ENCODE measurements at places on chromosomes 4 and X. TPM values are rescaled to one million over a fixed set of nuclear protein-coding genes. Genes with fewer than 3 reads are reported as not detected.

The F11 gene
- not detected for total RNA-seq

The RGN gene
- 2.6 TPM for total RNA-seq

The PNCK gene
- 0.48 TPM for total RNA-seq

The PABPC1L2A gene
- not detected for total RNA-seq

The TET2 gene
- 37.3 TPM for total RNA-seq

DNA sequence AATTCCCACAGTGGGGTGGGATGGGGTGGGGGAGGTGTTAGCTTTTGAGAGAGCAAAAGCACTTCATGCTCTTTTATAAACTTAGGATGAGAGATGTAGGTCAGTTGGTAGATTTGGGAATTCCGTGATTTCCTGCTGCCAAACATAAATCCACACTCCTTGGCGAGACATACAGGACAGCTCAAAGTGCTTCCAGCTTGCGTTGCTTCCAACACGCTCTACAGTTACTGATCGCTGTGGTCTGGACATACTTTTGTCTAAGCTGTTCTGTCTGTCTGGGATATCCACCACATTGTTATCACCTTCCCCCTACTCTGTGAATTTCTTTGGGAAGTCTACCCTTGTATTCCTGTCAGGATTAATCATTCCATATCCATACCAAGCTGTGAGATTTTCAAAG lies 117.5 kb downstream of the RAPGEF2 start:
- no peak for DNase-seq
- no peaks in the 10 kb centered on the region for H3K27me3 ChIP-seq
- H3K4me3 ChIP-seq, result no peak overlapping the region
- no peaks in the 10 kb centered on the region for H3K36me3 ChIP-seq

- H3K27ac ChIP-seq, result no peak overlapping the region
- peak overlapping the region; percentile 20 for H3K4me3 ChIP-seq
- H3K36me3 ChIP-seq, result no peaks in the 10 kb centered on the region
Measured at GRCh38 chr4:76579596-76580375, 144.8 kb downstream of the SHROOM3 start.

DNA sequence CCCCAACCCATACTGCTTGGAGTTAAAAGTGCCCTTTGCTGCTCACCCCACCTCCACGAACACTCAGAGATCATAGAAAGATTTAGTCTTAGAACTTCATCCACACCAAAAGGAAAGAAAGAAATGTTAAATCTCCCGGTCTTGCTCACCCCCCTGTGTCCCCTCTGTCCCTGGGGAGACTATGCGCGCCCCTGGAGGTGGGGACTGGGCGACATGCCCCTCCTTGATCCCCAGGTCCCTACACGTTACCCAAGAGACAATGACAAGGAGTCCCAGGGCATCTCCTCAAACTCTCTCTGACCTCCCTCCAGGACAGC lies 620 bp downstream of the ITM2A start:
- no peaks in the 10 kb centered on the region for H3K36me3 ChIP-seq
- no peaks in the 10 kb centered on the region for H3K4me1 ChIP-seq
- H3K27me3 ChIP-seq, result peaks cover 21% of the 10 kb centered on the region
- H3K27ac ChIP-seq, result peak overlapping the region; percentile 87
- H3K4me3 ChIP-seq, result peak overlapping the region; percentile 58
- no peak for DNase-seq

- H3K4me1 ChIP-seq, result no peaks in the 10 kb centered on the region
- H3K27ac ChIP-seq, result no peak overlapping the region
- H3K27me3 ChIP-seq, result peaks cover 8% of the 10 kb centered on the region
- H3K36me3 ChIP-seq, result no peaks in the 10 kb centered on the region
Measured at GRCh38 chr4:6071191-6071958, 53.1 kb upstream of the C4orf50 start.

DNA sequence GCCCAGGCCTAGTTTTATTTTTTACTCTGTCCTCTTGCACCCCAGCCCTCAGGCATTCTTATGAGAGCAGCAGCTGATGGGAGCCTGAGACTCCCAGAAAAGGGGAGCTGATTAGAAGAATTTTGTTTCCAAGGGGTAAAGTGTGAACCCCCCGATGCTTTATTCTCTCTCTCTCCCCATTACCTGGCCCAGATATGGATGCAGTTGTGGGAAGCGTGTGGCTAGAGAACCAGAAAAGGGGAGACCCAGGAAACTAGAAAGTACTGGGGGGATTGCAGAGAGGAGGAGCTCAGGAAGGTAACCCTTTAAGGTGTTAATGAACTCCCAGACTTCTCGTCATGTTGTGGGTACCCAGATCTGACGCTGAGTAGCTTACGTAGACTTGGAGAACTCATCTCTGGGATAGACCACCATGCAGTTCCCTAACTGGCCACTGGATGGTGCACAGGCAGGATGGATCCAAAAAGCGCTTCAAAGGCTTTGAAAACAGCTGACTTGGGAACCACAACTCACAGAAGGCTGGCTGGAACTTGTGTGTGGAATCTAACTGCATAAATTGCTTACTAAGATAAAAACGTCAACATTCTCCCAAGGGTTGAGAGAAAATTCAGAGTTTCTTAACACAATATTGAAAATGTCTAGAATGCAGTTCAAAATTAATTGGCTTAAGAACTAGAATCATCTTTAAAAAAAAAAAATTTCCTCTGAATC lies 64.7 kb downstream of the TBC1D14 start:
- no peak overlapping the region for H3K4me3 ChIP-seq
- no peaks in the 10 kb centered on the region for H3K36me3 ChIP-seq
- H3K27me3 ChIP-seq, result no peaks in the 10 kb centered on the region
- peak; percentile 82 for DNase-seq
- no peaks in the 10 kb centered on the region for H3K4me1 ChIP-seq

DNA sequence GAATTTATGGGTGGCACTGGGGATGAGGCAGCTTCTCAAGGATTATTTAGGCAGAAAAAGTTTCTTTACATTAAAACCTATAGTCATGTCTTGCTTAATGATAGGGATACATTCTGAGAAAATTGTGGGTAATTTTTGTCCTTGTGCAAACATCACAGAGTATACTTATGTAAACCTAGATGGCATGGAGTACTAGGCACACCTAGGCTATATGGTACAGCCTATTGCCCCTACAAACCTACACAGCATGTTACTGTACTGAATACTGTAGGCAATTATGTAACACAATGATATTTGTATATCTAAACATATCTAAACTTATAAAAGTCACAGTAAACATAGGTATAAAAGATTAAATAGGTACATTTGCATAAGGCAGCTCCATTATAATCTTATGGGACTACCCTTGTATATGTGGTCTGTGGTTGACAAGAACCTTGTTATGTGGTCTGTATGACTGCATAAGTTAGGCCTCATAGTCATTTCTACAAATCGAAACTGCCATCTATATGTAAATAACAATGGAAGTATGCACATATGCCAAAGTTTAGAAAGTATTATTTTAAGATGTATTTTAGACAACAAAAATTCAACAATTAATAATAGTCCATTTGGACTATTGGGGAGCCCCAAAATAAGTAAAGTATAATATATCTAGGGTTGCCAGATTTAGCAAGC lies 87.3 kb downstream of the CFAP299 start:
- no peak for DNase-seq
- no peaks in the 10 kb centered on the region for H3K4me1 ChIP-seq
- H3K27me3 ChIP-seq, result no peaks in the 10 kb centered on the region
- no peaks in the 10 kb centered on the region for H3K36me3 ChIP-seq
- H3K27ac ChIP-seq, result no peak overlapping the region

DNA sequence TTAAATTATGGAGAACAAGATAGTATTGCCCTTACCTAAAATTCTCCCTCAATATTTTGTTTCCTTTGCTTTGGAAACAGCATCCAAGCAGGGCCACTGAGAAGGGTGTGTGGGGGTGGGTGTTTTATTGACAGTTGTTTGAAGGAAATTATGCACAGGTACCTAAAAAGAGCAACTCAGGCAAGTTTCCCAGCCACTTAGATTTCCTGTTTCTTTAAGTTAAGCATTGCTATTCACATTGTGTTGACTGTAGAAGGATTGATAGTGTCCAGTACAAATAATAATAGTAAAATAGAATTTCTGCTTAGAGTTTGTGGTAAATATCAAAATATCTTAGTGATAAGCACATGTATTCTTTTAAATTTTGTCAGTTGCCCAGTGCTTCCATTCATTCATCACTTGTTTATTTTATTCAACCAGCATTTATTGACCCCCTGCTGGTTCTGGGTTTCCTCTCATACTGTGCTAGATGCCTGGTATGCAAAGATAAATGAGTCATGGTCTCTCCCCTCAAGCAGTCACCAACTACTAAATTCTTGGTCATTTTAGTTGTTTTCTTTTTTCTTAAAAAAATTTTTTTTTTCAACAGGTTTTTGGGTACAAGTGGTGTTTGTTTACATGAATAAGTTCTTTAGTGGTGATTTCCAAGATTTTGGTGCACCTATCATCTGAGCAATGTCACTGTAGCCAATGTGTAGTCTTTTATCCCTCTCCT lies 50.0 kb downstream of the GALNT7 start:
- DNase-seq, result no peak
- no peak overlapping the region for H3K27ac ChIP-seq
- no peak overlapping the region for H3K4me3 ChIP-seq
- no peaks in the 10 kb centered on the region for H3K27me3 ChIP-seq

- no peaks in the 10 kb centered on the region for H3K4me1 ChIP-seq
- H3K27me3 ChIP-seq, result no peaks in the 10 kb centered on the region
- H3K27ac ChIP-seq, result no peak overlapping the region
- DNase-seq, result no peak
- no peak overlapping the region for H3K4me3 ChIP-seq
Measured at GRCh38 chr4:153341575-153342090, 2.9 kb upstream of the MND1 start.

DNA sequence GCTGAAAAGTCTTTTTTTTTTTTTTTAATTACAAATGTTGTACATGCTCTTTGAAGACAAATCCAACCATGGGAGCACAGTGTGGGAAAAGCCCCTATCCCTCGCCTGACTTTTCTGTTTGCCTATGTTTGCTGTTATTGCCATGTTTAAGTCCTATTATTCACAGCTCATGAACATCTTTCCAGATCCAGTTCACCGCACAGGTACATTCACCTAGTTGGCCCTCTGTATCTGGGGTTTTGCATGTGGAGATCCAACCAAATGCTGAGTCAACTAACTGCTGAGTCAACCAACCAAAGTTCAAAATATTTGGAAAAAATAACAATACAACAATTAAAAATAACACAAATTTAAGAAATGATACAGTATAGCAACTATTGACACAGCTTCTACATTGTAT lies 100.1 kb upstream of the CLNK start:
- H3K27ac ChIP-seq, result no peak overlapping the region
- no peaks in the 10 kb centered on the region for H3K27me3 ChIP-seq
- no peaks in the 10 kb centered on the region for H3K4me1 ChIP-seq
- DNase-seq, result no peak
- H3K36me3 ChIP-seq, result no peaks in the 10 kb centered on the region

DNA sequence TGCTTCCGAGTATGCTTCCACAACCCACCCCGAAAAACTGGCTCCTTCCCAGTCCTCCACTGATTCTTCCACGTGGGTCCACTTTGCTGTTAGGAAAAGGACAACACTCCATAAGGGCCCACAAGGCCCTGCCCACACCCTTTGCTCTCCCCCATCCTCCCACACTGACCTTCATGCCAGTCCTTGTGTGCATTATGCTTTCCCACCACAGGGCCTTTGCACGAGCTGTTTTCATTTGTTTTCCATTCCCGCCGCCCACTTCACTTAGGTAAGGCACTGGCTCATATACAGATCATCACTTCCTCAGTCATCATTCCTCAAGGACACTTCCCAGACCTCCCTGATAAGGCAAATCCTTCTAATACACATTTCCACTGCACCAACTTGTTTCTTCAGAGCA lies 16.8 kb upstream of the SEL1L3 start:
- no peak overlapping the region for H3K27ac ChIP-seq
- DNase-seq, result no peak
- no peak overlapping the region for H3K4me3 ChIP-seq
- H3K36me3 ChIP-seq, result no peaks in the 10 kb centered on the region

DNA sequence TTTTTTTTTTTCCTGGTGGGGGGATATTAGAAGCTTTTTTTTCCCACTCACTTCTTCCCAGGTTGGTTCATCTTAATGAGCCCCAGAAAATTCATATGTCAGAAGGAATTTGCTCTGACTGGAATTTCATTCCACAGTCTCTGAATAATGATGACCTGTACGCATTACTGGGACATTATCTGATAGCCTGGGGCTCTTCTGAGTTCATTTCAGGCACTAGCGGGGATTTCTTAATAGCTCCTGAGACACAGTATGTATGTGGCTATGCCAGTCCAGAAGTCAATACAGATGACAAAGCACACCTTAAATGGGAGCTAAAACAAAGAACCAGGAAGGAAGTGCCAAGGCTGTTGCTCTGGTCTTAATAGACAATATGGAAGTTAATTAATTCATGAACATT lies 295.2 kb upstream of the IGFBP7 start:
- H3K27ac ChIP-seq, result no peak overlapping the region
- no peaks in the 10 kb centered on the region for H3K36me3 ChIP-seq
- H3K4me3 ChIP-seq, result no peak overlapping the region

GRCh38 chr4:149980121-149980682 lies 98.0 kb upstream of the DCLK2 start:
- H3K4me1 ChIP-seq, result no peaks in the 10 kb centered on the region
- no peak overlapping the region for H3K4me3 ChIP-seq
- no peak overlapping the region for H3K27ac ChIP-seq
- no peak for DNase-seq
- H3K27me3 ChIP-seq, result no peaks in the 10 kb centered on the region

- H3K4me1 ChIP-seq, result no peaks in the 10 kb centered on the region
- H3K4me3 ChIP-seq, result no peak overlapping the region
- no peak overlapping the region for H3K27ac ChIP-seq
- H3K27me3 ChIP-seq, result peaks cover 31% of the 10 kb centered on the region
- H3K36me3 ChIP-seq, result no peaks in the 10 kb centered on the region
Measured at GRCh38 chrX:47817421-47817820, 19.3 kb upstream of the ZNF81 start.

- H3K27me3 ChIP-seq, result peaks cover 11% of the 10 kb centered on the region
- H3K36me3 ChIP-seq, result no peaks in the 10 kb centered on the region
- H3K27ac ChIP-seq, result peak overlapping the region; percentile 88
- no peaks in the 10 kb centered on the region for H3K4me1 ChIP-seq
- peak; percentile 50 for DNase-seq
Measured at GRCh38 chrX:84188320-84188834, 378 bp upstream of the RPS6KA6 start.

DNA sequence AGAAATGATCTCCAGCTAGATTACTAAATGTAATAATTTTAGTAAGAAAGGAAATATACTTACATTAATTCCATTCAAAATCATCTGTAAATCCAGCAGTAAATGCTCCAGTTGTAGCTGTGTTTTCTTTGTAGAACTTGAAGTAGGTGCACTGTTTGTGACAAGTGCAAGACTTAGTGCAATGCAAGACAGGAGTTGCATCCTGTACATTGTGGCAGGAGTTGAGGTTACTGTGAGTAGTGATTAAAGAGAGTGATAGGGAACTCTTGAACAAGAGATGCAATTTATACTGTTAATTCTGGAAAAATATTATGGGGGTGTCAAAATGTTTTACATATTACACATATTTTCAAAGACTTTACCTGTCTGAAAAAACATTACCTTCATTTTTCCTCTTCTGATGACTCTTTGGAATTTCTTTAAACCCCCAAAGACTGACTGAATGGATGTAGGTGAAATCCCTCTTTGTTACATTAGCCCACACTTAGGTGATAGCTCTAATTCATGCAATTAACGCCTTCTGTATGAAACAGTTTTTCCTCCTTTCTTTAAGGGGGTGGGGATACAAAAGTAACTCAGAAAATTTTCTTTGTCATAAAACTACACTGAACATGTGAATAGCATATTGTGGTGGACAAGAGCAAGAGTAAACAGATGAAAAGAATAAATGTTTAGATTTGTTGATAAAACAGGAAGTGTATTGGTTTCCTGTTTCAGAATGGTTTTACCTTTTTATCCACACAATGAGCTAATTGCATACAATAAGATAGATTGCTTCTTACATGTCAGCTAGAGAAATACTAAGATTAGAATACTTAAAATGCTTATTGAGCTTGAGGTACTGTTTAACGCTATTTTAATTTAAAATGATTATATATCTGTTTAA lies at the start of gene IL2:
Gene IL2, minus strand, starts transcription at position 495 of the 886 bp plus-strand sequence. Its CDS starts 285 bp downstream, at position 210.
- H3K27ac ChIP-seq, result no peak within 1 kb of the TSS
- H3K27me3 ChIP-seq, result no peaks in the 10 kb centered on the region
- H3K36me3 ChIP-seq, result no peaks in the 10 kb centered on the region
- H3K4me3 ChIP-seq, result no peak within 1 kb of the TSS
- DNase-seq, result no peak
- H3K4me1 ChIP-seq, result no peaks in the 10 kb centered on the region
